ENCODE measurements at places on chromosomes 3 and 15.

DNA sequence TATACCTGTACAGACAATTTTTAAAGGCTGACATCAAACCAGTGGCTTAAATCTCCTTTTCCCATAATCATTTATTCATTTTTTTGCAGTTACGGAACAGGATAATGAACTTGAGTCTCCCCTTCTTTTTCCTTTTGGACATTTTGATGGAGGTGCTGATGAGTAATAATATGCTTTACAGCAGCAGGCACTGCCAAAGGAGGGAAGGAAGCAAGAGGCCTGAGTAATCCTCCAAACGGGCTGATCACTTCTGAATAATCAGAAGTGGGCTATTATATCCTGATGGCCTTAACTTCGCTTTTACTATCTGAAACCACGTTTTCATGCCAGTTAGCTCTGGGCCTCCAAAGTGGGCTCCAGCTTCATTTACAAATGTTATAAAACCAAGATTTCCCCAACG lies 527.2 kb downstream of the FOXP1 start:
- no peak for DNase-seq

DNA sequence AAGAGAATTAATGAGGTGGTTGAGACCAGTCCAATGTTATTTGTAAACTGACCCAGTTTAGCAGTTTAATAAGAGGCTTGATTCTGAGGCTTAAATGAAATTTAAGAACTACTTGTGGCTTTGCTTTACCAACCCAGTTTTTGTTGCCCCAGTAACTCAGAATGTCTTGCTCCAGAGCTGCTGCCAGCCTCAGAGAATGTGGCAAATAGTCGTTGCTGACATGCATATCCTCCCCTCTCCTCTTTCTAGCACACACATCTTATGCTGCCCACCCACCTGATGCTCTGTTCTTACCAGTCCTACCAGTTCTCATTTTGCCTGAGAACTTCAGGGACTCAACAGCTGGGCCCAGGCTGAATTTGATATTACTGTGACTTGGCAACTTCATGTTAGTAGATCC lies 92.4 kb upstream of the TSC22D2 start:
- DNase-seq, result no peak

DNA sequence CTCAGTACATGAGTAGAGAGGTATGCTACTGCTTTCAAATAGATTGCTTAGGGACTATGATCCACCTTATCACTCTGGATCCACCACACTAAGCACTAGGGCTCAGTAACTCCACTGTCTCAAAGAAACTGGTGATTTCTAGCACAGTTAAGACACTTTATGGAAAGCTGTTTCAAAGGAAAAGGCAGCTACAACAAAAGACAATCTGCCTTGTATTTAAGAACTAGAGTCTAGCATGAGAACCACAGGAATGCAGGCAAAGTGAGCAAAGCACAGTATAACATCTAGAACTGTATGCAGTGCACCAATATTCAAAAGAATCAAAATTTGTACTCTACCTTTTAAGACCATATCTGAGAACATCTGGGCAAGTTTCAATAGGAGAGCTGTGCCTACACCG lies 17.9 kb downstream of the TFRC start:
- DNase-seq, result no peak

DNA sequence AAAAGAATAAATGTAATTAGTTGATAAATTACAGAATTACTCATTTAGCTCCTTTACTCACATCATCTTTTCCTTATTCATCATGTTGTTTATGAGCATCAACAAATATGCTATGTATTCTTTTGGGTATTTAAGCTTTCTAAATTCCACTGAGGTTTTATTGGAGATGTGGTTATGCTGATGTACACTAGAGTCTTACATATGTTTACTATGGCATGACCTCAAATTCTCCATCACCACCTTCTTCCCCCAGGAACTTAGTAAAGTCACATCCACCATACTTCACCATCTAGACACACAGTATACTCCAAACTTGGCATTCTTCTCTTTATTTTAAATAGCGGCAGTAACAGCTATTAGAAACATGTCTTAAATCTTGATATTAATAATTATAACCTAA lies 74.1 kb upstream of the MELTF start:
- no peak for DNase-seq

- no peak for DNase-seq
Measured at GRCh38 chr3:30469133-30469532, 137.3 kb upstream of the TGFBR2 start.

DNA sequence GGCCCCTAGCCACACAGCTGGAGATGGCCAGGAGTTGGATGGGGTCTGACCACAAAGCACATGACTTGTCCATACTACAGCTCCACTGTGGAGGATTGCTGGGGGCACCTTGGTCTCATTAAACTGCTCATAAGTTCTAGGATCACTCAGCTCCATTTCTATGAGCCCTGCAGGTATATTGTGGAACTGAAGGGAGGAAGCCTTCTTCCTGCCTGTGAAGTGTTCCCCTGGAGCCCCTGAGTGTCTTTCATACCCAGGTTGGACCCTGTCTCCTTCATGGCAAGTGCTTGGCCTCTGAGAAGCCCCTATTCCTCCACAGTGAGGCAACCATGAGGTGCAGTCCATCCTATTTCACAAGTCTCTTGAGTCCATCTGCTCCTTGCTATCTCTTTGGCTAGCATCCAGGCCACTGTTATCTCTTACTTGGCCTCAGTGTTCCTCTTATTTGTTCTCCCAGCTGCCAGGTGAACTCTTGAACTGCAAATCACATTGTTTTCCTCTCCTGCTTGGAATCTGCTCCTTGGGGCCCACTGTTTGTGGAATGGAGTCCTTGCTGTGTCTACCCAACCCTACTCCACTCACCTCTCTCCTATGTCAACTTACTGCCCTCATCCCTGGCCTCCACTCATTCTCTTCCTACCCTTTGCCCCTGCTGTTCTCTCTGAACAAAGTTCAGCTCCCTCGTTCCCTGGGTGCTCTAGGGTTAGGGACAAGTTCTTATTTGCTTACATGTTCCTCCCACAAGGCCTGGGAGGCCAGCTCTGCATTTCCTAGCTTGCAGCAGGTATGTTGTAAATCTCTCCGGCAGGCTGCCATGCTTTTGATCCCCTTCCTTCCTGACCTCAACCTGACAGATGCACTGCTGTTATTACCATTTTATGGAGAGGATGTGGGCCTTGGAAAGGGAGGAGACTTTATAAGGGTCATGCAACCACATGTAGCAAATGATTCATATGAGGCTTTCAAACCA lies 1.2 kb downstream of the ACOX2 start:
- DNase-seq, result no peak

GRCh38 chr3:66863205-66864111 lies 134.6 kb upstream of the KBTBD8 start:
- no peak for DNase-seq

DNA sequence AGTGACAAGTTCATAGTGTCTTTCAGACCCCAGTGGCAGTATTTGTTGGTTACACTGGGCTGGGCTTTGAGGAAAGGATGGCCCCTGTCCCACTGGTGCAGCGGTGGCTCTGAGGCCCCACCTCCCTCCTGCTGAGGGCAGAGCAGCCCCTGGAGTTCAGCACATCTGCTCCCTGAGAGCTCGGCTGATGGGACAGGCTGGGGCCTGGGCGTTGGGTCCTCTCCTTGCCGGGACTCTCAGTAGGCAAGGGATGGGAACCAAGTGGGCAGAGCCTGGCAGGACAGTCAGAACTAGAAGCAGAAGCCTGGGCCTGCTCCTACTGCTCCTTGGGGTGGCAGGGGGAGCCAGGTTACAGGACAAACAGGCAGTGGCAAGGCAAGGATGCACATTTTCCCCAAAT lies 114.5 kb downstream of the NUP210 start:
- DNase-seq, result no peak

GRCh38 chr15:66456211-66456610 lies 41.4 kb downstream of the SNAPC5 start:
- DNase-seq, result no peak

GRCh38 chr15:61517776-61518175 lies 288.7 kb upstream of the RORA start:
- no peak for DNase-seq

- DNase-seq, result no peak
Measured at GRCh38 chr15:51062736-51063135, 32.0 kb downstream of the TNFAIP8L3 start.

DNA sequence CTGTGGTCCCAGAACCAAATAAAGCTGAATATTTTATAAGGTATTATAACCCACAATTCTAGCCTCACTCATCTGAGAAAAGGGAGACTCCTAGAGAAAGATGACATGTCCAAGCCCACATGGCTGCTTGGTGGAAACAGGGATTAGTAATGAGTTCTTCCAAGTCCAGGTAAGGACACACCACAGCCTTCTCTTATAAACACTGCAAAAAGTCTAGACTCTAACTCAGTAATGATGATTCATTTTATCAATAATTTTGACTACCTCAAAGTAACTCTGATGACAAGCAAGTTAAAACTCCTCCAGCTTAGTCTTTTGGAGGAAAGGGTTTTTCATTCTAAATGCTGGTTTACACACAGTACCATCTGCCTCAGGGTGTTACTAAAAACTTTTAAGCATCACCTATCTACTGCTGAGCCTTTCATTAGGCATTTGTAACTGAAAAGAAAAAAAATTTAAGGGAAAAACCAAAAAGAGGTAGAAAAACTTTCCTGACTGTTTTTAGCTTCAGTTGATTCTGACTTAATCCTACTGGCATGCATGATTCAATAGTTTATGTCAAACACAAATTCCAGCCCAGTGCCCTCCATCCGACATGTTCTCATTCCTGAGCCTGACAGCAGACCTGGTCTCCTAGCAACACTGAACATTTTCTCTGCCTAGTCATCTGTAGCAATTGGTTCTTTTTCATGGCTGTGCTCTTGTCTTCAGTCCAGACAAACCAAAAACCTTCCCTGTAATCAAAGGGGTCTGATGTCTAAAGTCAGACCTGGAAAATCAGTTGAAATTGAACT lies 43.9 kb downstream of the P3H2 start:
- no peak for DNase-seq

Measured in NCI-H2081 treated with DMSO at 0.1 percent for 48 hours (cell line).